ENCODE measurements at places on chromosomes 11 and 22.

GRCh38 chr11:68946416-68947090 is 34.2 kb downstream of the MRGPRD start:
- DNase-seq, result peak; percentile 71

DNA sequence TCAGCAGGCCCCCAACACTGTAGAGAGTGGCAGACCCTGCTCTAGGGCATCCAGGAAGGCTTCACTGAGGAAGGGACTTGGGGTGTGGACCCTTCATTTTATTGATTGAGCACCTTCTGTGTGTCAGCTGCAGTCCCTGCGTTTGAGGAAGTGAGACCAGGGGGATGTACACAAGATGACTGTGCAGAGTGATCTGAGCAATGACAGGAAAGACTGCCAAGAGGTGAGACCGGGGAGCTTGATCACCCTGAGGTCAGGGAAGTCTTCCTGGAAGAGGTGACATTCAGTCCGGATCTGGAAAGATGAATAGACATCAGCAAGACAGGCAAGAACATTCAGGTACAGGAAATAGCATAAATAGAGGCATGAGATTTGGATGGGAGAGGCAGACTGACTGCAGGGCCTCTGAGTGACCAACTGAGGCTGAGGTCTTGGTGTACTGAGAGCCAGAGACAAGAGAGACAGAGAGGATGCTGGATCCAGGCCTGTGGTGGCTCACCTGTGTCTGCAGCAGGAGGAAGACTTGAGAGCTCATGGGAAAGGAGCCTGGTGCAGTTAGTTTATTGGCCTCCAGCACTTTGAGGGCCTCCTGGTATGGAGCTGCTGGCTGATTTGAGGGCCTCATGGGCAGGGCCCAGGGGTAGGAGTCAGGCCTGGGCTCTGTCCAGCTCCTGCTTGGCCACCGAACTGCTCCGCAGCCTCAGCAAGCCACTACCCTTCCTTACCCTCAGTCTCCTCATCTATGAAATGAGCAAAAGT is 5.2 kb downstream of the DGAT2 start:
- no peak for DNase-seq

GRCh38 chr11:98587884-98588283 is 432.9 kb upstream of the CNTN5 start:
- DNase-seq, result no peak

DNA sequence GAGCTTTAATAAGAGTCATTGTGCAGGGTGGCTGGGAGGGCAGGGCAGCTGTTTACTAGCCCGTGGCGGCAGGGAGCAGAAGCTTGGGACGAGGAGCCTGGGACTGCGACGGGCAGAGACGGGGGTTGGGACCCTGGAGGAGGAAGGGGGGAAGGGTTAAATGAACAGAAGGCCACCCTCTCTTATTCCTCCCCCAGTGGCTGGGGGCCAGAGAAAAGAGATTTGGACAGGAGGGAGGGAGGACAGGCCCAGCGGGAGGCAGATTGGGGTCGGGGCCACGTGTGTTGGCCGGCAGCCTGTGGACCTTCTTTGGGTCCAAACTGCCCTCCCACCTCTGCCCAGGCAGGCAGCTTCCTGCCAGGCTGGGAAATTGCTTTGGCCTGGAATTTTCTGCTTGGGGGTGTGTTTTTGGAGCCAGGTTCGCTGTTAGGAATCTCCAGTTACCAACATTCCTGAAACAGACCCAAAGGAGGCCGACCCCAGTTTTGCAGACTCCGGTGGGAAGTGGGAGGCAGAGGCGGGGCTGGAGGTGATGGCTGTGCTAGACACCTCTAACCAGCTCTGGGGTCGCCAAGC is 50.2 kb downstream of the APOL3 start:
- DNase-seq, result peak; percentile 6

DNA sequence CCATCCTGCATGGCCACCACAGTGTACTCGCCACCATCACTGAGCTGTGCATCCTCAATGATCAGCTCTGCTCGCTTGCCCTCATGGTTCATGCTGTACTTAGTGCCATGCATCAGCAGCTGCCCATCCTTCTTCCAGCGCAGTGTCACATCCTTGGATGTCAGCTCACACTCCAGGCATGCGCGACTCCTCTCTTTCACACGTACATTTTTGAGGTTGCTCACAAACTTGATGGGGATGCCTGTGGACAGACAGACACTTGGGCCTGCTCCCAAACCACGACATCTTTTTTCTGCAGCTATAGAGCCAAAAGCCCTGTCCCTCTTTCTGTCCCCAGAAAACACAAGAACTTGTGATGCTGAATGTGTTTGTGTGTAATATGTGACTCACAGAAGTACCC is 10.5 kb downstream of the IGSF22 start:
- peak; percentile 2 for DNase-seq

GRCh38 chr22:48576333-48577013 is 1251.2 kb downstream of the BRD1 start:
- peak; percentile 48 for DNase-seq

GRCh38 chr22:50009251-50009650 is 3.3 kb downstream of the IL17REL start:
- DNase-seq, result no peak

DNA sequence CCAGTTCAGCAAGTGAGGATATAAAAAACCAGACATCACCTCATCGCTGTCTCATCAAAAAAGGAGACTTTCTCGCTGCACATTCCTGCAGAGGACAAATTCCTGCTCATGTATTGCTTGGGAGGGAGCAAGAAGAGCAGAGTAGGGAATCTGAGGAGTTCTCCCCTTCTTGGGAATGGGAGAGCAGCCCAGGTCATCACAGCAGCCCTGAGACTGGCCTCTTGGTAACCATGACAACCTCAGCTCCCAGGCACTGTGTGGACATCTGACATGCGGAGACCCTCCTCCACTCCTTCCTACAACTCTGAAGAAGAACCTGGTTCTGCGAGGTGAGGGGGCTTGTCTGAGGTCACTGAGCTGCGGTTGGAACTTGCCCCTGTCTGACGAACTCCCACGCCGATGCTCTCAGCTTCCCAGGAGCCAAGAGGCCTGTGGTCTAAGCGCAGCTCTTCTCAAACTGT is 17.9 kb downstream of the RFPL1 start:
- peak; percentile 78 for DNase-seq

- DNase-seq, result peak; percentile 89
These were observed 210.0 kb downstream of the KIRREL3 start for GRCh38 chr11:126790550-126791081.

DNA sequence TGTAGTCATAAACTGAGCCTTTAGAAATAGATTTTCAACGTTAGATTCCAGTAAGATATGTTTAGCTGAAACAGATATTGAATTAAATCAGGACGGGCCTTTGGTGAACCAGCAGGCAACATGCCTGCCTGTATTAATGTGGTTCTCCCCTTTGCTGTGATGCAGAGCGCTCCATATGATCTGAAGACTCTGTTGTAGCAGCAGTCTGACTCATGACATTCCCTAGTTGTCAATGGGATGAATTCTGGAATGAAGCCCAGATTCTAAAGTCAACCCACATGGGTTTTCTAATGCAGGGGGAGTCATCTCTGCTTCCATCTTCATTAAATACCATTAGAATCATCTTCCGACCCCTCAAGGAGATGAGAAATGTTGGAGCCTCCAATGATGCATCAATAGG is 864.5 kb downstream of the NTM start:
- DNase-seq, result peak; percentile 93

DNA sequence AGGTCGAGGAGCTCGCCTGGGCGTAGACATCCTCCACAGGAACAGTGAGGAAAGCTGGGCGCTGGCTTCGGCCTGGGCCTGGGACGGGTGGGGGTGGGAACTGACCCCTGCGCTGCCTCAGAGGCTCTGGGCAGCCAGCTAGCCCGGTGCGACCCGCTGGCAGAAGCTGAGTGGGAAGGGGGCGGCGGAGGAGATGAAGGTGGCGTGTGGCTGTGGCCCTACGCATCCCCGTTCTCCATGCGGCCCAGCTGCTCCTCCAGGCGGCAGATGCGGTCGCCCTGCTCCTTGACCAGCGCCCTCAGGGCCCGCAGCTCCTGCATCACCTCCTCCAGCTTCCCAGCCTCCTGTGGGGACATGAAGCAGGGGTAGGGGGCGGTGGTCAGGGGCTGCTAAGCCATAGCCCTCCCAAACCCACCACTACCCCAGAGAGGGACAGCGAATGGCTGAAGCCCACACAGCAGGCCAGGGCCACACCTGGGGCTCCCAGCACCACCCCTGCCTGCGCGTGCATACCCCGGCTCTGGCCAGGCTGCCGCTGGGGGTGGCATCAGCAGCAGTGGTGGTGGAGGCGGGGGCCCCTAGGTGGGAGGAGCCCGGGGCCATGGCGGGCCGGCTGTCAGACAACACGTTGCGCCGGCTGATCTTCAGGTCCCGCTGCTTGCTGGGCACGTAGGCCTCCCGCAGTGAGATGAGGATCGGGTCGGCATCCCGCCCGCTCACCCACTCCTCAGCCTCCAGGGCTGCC is 848 bp upstream of the PTPRCAP start:
- DNase-seq, result no peak

DNA sequence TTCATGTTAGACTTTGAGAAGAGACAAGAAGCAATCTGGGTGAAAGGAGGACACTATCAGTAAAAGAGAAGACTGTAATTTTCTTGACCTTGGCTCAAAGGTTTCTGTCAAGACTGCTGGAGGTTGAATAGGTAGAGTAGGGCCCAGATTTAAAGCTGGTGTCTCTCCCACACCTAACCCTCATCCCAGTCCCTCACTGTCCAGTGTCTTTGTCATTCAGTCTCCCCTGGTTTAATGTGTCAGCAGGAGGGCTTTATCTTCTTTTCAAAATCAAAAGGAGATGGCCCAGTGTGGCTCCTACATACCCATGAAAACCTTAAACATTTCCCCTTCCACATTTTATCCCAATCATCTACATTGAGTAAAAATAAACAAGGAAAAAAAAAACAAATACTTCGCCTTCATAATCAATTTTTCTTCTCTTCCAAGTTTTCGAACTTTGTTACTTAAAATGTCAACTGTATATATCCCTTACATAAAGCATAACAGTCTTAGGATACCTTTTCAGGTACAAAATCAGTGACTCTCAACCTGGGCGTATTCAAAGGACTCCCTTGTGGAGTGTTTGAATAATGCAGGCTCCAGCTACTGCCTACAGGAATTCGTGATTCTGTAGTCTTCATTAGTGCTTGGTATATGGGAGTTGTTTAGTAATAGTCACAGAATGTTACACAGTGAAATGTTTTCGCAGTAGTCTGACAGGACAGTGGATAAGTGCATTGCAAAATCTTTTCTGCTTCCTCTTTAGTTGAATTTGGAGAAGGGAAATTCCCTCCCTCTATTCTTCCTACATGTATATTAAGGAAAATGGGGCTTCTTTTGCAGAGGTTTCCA is 87.2 kb downstream of the FAT3 start:
- no peak for DNase-seq
